ENCODE measurements at places on chromosomes 4 and X.

DNA sequence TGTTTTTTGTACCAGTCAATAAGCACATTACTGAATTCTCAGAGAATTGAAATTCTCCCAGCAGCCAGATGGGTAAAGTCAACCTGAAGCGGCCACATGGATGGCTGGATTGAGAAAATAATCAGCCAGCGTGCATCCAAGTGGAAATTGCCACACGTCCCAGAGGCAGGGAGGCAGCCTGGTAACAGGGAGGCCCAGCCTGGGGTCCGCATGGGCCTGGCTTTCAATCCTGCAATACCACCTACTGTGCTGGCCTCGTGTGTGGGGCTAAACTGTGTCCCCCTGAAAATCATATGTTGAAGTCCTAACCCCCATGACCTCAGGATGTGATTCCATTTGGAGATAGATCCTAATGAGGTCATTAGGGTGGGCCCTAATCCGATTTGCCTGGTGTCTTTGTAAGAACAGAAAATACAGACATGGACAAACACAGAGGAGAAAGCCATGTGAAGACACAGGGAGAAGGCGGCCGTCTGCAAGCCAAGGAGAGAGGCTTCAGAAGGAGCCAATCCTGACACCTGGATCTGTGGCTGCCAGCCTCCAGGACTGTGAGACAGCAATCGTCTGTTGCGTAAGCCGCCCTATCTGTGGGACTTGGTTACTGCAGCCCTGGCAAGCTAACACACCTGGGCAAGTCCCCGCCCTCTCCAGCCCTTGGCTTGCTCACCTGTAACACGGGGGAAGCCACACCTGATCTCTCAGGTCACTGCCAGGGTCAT lies 90.3 kb downstream of the JAKMIP1 start:
- no peak for DNase-seq

DNA sequence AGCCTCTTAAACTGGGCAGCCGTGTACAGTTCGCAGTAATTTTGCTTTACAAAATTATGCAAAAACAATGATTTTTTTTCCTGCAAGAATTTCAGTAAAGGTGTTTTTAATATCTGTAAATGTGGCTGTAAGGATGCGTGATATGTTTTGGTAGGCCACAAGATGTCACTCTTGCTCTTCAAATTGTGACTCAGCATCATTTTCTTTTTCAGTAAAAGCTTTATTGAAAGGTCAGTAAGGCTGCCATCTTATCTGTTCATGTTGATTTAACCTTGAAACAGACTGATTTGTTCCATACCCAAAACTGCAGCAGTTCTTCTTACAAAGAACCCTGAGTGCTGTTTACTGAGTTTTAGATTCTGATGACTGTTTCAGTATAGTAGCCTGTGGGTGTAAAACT lies 39.9 kb downstream of the TXLNG start:
- no peak for DNase-seq

GRCh38 chrX:70190225-70190624 lies 12.9 kb downstream of the DGAT2L6 start:
- DNase-seq = no peak

DNA sequence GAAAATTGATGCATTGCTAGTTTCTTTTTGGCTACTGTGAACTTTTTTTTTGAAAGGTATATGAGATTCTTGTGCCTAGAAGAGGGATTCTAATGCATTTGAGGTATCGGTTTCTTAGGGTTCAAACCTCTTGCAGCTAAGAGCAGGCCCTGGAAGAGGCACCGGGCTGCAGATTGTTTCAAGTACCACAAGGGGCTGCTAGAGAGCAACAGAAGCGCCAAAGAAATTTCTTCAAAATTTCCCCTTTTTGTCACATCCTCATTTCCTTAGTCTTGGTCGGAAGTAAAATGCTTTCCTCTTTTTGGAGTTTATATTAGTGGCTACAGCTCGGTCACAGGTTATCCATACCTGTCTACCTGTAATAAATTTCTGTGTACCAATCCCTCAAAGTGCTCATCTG lies 89.8 kb downstream of the PDGFRA start:
- no peak for DNase-seq

- no peak for DNase-seq
Observed at GRCh38 chr4:127777487-127777886, 4.6 kb upstream of the HSPA4L start.

DNA sequence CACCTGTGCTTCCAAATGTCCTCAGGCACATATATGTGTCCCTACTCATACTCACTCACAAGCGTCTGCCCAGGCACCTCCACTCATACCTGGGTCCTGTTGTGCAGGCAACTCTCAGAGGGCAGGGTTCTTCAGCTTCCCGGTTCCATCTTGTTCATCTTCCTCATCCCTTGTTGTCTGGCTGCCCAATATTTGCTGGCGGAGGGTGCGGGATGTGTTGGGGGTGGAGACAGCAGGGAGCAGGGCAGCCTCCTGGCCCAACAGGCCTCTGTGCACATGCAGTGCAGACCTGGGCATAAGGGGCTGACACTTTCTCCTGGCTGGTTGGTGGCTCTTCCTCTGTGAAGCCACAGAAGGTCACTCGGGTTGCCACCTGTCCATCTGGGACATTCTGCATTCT lies 32.1 kb downstream of the NBDY start:
- DNase-seq = peak; percentile 50

Data from ascending aorta (tissue), 2 donors.